ENCODE measurements at places on chromosomes 12 and 14.

DNA sequence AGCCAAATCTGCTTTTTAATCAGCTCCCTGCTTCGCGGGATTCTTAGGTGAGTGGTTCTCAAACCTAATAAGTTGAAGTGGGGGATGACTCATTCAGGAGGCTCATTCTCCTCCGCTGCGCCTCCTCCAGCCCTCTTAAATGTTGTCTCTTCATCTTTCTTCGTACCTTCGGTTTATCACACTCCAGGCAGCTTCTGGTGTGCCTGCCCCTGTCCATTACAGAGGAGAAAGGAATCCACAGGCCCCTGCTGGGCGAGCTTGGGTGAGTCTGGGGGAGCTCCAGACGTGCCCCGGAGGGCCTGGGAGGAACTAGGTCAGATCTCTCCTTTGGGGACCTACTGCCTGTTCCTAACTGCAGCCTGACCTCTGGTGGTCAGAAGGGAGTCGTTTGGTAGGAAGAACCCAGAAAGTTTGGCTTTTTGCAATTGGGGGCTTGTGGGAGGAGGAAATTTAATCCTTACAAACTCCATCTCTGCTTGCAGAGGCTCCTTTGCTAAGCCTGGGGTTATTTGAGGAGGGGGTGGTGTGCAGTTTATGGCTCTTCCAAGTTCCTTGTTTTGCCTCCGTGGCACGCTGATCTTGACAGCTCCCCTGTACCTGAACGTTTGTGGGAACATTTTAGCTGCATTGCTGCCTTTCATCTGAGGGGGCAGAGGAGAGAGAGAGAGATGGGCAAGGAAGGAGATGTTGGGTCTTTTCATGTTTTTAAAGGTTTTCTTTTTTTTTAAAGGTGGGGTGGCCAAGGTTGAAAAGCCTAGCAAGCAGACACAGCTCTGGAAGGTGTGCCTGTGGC is 84.1 kb upstream of the GNG2 start:
- no peak for DNase-seq

DNA sequence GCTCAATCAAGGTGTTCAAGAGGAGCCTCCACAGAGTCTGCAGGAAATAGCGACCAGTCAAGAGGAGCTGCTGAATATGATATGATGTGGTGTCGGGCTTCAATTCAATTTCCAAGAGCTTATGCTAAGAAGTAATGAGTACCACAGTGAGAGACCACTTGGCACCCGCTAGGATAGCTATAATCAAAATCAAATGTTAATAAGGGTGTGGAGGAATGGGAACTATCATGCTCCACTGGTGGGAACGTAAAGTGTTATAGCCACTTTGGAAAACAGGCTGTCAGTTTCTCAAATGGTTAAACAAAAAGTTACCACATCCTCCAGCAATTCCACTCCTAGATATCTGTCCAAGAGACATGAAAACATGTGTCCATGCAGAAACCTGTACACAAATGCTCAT is 6.7 kb downstream of the POLR3B start:
- no peak for DNase-seq

DNA sequence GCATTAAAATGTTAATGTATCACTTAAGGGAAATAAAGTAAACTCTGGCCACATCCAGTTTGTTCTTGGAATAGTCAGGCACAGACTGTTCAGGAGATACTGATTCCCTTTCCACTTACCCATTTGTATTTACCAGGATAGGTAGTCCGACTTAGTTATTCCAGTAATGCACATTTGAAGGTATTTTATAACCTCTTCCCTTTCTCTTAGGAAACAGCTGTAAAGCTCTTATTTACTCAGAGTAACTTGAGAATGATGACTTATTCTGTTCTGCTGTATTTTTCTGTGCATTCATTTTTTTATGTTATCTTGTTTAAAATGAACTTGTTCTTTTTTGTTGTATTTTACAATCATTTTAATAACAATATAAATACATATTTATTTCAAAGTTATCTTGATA is 78.0 kb downstream of the METTL25 start:
- no peak for DNase-seq

DNA sequence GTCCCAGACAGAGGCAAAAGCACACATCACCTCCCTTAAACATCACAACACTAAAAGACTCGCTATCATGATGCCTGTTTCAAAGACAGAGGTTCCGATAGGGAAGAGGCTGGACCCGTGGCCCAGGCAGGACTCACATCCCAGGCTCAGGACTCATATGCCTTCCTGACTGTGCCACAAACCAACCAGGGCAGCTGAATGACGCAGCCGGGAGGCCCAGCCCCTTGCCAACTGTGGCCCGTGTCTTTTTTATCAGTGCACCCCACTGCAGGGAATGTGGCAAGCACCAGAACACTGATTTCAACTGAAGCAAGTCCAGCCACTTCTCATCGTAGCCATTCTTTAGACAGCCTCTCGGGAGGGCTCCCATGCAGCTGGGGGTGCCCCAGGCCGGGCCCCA is 132.3 kb downstream of the KSR2 start:
- no peak for DNase-seq

DNA sequence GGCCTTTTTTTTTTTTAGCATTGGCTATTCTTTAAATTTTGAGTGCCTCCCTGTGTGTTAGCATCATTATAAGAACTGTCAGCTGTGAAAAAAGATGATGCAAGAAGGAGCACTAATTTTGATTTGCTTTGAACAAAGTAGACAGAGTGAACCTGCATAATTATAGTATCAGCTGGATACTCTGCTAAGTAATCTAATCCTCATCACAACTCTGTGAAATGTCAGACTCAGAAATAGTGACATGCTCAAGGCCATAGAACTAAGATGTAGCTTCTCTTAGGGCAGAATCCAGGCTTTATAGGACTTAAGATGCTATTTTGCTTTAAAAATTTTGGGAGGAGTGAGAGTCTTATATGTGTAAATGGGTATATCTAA is 31.9 kb downstream of the FBXO34 start:
- DNase-seq, result no peak

- DNase-seq, result no peak
Measured at GRCh38 chr12:132588319-132588718, 22.1 kb downstream of the LRCOL1 start.

DNA sequence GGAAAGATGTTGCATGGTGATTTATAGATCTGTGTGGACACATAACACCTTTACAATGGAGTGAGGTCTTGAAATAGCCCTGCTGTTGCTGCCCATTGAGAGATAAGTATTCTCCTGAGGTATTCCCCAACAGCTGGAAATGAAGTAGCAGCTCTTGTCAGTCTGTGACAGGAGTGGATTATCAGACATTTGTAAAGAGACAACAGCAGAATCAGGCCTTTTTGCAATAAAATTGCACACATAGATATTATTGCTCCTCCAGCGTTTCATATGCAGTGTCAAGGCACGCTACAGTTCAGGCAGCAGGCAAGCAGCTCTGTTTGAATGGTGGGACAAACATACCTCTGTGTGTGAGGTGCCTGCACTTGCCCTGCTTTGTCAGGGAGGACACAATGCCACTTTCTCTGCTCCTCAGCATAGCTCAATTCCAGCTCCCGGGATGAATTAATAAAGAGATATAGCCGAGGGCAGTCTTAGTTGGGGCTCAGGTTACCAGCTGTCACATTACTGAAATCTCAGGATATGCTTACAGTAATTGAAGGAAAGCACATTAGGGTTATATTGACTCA is 49.4 kb downstream of the BICD1 start:
- no peak for DNase-seq

GRCh38 chr14:32709027-32709426 is 229.7 kb upstream of the NPAS3 start:
- no peak for DNase-seq

GRCh38 chr12:26632756-26633155 is 200.2 kb downstream of the ITPR2 start:
- DNase-seq, result no peak

- no peak for DNase-seq
Measured at GRCh38 chr12:4116251-4117111, 157.1 kb upstream of the CCND2 start.

GRCh38 chr12:124713041-124713435 is 145.6 kb upstream of the NCOR2 start:
- no peak for DNase-seq

- no peak for DNase-seq
Measured at GRCh38 chr12:107106241-107107025, 13.1 kb upstream of the CRY1 start.

Measured in activated CD8-positive, alpha-beta memory T cell treated with anti-CD3 and anti-CD28 coated beads for 1 hour (primary cell).